ENCODE measurements at places on chromosomes 5 and 9.

DNA sequence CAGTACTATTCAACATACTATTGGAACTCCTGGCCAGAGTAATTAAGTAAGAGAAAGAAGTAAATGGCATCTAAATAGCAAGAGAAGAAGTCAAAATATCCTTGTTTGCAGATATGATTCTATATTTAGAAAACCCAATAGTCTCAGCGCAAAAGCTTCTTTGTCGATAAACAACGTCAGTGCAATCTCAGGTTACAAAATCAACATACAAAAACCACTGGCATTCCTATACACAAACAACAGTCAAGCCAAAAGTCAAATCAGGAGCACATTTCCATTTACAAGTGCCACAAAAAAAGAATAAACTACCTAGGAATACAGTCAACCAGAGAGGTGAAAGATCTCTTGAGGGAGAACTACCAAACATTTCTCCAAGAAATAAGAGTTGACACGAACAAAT, 1901.9 kb upstream of the ACO1 start:
- DNase-seq, result no peak

GRCh38 chr5:138789771-138790242, 36.6 kb downstream of the CTNNA1 start:
- DNase-seq, result no peak

DNA sequence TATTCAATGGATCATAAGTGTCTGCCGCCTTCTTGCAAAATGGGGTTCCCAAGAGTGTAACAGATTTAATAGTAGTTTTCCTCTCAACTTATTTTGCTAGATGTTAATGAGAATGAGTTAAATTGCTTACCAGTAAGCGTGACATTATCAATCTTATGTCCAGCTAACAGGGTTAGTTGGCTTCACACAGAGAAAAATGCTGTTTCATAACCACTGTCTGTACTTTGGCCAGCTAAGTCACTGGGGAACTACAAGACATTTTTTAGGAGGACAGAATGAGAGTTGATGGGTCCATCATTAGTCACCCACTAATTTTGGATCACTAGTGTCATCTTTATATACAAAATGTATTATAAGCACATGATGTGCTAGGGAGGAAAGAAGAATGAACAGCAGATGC, 1.4 kb downstream of the CDC37L1 start:
- no peak for DNase-seq

GRCh38 chr9:90547896-90548295, 94.7 kb downstream of the DIRAS2 start:
- DNase-seq, result no peak

- no peak for DNase-seq
Observed at GRCh38 chr9:1085086-1085485, 34.9 kb downstream of the DMRT2 start.

DNA sequence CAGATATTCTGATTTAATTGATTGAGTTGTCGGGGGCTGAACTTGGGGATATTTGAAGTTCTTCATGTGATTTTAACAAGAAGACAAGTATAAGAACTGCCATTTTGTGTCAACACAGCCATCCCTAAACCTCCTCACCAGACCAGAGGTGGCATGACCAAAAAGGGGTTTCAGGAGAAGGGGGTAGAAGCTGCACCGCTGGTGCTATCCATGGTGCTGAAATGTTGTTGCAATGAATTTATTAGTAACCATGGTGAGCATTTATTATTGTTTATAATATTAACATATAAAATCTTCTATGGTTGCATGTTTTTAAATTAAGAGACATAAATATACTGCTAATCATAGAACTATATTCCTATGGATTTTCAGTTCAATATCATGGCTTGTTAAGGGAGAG, 72.3 kb downstream of the GNA14 start:
- no peak for DNase-seq
